ENCODE measurements at places on chromosomes 7 and 10.

DNA sequence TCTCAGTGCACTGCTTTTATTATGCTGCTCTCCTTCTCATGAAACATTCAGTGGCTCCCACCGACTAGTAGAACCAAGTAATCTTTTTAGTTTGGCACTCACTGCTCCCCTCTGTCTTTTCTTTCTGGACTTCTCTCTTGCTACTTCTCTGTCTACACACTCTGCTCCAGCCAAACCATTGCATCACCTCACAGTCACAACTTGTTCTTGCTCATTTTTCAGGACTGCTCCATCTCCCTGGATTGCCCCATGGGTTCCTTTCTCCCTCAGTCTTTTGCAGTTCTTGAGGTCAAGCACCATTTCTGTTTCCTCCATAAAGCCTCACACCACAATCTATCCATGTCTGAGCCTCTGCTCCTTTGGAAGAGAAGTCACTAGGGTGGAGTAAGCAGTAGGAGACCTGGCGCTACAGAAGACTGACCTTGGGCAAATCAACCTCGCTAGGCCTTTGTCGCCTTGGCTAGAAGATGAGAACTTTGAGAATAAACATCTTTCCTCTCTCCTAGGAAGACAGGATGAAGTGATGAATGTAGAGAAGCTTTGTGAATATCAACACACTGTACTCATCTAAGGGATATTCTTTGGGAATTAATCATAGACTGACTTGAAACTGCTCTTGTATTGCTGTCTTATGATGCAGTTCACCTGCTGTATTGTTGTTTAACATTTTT is 186.2 kb downstream of the LRMDA start:
- DNase-seq: no peak

DNA sequence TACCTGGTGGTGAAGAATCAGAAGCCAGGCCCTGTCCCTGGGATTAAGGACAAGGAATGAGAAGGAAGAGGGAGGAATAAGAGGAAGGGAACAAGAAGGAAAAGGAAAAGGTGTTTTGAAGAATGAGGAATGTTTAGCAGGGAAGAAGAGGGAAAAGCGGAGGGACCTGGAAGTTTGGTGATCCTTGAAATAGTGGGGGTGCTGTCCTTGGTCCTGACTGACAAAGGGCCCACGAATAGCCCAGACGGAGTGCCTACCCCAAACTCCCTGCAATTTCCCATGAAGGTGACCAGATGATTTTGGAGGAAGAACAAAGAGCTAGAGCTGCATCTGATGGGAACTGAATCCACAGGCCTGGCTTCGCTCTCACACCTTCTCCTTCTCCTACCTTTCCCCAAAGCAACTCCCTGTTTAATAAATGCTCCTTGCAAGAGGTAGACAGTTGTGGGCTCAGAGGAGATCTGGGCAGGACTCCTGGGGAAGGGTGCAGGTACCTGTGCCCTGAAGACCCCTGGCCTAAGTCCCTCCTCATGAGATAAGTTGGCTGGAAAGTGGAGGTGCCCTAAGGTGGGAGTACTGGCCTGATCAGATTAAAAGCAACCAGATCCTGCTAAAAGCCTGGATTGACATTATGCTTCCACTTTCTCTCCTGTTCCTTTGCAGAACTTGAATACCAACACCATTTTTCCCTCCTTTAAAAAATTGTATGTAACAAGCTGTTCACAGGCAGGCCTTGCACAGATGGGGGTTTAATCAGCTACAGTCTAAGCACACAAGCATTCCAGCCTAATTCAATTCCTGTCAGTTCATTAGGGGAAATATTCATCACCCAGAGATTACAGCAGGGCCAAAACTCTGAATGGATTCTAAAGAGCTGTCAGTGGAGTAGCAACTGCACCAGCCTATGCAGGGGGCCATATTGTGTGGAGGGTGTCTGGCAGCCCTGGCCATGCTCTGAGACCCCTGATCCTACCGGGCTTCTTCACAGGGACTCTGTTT is 19.4 kb downstream of the KAZALD1 start:
- peak; percentile 69 for DNase-seq

GRCh38 chr7:27834179-27834921 is 94.4 kb downstream of the TAX1BP1 start:
- DNase-seq: no peak

GRCh38 chr7:53518319-53518718 is 482.9 kb downstream of the POM121L12 start:
- no peak for DNase-seq

DNA sequence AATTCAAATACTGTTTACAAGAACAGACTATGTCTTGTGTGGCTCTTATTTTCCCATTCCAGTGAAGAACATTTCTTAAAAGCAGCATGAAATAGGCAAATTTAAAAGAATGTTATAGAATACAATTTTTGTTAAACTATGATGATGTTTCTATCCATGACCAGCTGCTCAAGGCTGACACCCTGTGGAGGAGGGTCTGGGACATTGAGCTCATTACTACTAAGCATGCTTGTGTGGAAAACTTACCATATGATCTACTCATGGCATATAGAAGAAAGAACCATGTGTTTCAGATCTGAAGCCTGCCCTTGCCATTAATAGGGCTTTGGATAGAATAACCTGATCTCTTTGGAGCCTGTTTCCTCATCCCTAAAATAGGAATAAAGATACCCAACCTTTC is 125.0 kb downstream of the FOXP2 start:
- DNase-seq: no peak

- DNase-seq: no peak
Measured at GRCh38 chr7:22399091-22399490, 42.1 kb upstream of the RAPGEF5 start.

- no peak for DNase-seq
Measured at GRCh38 chr7:48158404-48158803, 12.9 kb upstream of the ABCA13 start.

GRCh38 chr7:27617651-27618381 is 44.9 kb downstream of the HIBADH start:
- no peak for DNase-seq

- peak; percentile 91 for DNase-seq
Measured at GRCh38 chr7:44750921-44751571, 2.4 kb downstream of the ZMIZ2 start.
